ENCODE measurements at places on chromosomes 12 and 14.

DNA sequence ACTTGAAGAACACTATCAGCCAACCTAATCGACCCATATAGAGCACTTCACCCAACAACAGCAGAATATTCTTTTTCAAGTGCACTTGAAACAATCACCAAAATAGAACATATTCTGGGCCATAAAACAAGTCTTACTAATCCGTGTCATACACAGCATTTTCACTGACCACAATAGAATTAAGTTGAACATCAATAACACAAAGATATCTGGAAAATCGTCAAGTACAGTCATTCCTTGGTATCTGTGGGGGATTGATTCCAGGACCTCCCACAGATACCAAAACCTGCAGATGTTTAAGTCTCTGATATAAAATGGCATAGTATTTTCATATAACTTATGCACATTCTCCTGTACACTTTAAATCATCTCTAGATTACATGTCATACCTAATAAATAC lies 295.7 kb downstream of the BCL11B start:
- DNase-seq = no peak

DNA sequence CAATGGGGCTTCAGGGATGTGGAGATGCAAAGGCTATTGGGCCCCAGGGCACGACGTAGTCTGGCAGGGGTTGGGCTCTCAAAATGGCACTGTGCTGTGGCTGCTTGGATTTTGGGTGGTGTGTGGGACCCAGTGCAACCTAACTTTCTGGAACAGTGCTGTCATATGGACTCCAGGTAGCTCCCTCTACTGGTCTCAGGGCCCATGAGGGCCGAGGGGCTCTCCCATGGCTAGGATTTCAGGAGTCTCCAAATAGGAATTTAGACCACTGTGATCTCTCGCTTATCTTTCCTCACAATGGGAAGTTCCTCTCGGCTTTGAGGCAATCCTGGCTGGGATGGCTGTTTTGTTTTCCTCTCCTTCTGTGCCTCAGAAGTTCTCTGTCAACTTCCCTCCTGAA lies 68.2 kb upstream of the MUCL1 start:
- DNase-seq = no peak

GRCh38 chr12:76284816-76285750 lies 63.1 kb downstream of the BBS10 start:
- no peak for DNase-seq

- no peak for DNase-seq
Observed at GRCh38 chr12:69500631-69501030, 30.4 kb downstream of the FRS2 start.

DNA sequence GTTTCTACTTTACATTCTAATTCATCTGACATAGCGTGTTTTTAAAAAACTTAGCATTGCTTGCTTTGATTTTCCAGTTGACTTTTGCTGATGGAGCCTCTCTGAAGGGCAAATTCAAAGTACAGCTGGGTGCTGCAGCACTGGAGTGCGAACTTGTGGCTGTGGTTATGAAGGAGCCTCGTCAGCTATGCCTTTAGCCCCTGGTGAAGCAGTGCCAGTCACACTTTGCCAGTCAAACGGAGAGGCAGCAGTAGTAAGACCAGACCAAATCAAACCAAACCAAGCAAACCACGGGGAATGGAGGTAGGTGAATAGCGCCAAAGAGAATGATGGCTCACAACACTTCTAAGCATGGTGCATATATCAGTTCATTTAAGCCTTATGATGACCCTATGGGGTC lies 15.1 kb upstream of the SLC38A2 start:
- DNase-seq = no peak

- no peak for DNase-seq
Observed at GRCh38 chr12:27984275-27984674, 11.7 kb upstream of the PTHLH start.

DNA sequence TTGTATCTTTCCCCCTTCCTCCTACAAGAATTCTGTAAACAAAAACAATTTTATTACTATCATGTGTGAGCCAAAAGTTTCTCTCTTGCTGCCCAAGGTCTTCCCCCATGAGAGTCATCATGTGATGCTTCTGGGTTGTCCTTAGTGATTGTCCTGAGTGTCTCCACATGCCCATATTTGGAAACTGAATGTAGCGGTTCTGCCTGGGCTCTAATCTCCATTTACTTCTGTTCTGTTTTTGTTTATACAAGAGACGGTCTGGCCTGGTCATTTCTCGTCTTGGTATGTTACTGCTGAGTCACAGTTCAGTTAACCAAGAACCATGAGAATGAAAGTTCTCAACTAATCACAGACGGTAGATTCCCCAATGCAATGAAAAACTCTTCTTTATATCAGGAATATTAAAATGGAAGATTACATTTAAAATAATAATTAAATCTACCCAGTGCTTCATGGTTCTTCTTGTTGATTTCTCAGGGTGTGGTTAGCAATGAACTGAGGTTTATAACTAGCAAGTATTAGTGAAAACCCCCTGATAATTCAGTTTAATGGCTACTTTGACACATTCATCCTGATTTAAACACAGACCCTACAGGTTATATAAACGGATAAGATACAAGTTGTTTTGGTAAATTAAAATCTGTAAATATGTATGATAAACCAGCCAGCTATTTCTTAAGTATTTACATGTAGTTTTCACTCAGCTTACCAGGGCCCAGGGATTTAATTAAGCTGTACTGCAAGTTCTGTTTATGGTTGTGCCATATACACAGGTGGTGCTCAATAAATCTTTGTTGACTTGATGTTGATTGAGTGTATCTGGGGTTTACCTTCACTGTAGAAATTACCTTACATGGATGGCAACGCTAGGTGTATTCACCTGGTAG lies 81.1 kb downstream of the PELI2 start:
- DNase-seq = no peak

DNA sequence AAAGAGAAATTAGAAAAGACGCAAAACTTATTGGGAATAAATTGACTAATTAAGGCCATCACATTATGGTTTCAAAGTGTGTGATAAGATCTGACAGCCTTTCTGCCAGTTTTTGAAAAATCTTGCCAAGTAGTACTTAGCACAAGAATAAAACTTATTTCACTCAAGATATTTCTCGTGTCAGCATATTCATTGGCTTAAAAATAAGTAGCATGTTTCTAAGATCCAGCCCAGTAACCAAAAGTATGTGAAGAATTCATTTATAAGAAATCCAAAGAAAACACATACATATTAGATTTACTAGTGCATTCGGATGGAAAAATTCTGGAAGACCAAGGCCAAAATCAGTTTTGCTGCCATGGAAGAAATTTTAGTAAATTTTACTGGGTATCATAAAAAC lies 1135.0 kb downstream of the GALC start:
- DNase-seq = no peak

DNA sequence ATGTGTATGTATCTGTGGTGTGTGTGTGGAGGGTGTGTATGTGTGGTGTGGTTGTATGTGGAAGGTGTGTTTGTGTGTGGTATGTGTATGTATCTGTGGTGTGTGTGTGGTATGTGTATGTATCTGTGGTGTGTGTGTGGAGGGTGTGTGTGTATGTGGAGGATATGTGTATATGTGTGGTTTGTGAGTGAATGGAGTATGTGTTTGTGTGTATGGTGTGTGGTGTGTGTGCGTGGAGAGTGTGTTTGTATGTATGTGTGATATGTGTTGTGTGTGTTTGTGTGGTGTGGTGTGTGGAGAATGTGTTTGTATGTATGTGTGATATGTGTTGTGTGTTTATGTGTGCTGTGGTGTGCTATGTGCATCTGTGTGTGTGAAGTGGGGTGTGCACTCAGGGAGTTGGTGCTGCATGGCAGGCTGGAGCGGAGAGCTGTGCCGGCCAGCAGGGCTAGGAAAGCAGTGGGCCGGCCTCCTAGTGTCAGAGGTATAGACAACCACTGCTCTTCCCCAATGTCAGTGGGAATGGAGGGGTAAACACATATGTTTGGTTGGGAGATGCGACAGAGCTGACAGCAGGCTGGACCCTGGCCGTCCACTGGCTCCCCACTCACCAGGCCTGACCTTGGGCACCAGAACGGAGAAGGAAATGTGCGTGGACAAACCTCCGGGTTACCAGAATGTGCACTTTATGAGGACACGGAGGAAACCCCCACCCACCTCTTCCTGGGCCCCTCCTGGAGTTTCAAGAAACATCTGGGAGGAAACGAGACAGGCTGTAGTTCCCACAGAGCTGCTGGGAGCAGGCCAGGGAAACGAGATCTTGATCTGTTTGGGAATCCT lies 60.7 kb downstream of the CLMN start:
- DNase-seq = no peak

GRCh38 chr14:76867516-76868453 lies 41.6 kb downstream of the LRRC74A start:
- no peak for DNase-seq

DNA sequence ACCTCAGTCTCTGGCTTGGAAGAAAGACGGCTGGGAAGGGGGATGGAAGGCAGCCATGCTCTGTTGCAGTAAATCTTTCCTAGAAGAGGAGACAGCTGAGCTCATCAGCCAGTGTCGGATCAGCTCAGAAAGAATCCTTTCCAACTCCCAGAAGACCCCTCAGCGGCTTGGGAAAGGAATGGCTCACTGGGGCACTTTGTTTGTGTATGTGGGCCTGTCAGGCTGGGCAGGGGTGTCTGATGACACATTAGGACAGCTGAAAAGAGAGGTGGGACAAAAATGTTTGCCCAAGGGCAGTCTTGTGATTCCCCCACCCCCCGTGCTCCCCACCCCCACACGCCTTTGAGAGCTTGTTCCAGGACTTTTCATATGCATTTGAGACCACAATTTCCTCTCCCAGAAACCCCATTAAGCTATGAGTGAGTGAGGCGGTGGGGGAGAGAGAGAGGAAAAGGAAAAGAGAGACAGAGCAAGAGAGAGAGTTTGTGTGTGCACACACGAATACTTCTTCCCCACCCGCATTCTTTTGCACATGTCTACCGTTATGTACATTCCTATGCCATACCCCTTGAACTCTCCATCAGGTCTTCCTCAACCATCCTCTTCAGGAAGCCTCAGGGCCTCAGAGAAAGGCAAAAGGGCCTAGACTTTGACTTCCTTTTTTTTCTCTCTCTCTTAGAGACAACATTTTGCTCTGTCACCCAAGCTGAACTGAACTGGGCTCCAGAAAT lies 198.9 kb downstream of the ZFP36L1 start:
- no peak for DNase-seq

Data from stimulated activated CD8-positive, alpha-beta memory T cell treated with anti-CD3 and anti-CD28 coated beads, Interleukin-15, amount 100 ng/mL, for 4 hours (primary cell).